Stimulated activated CD4-positive, alpha-beta T cell treated with anti-CD3 and anti-CD28 coated beads, Interleukin-2, amount 100 ng/mL, for 4 hours (primary cell): ENCODE measurements at places on chromosomes 6 and 20.

GRCh38 chr6:87378947-87379346 lies 28.8 kb upstream of the CFAP206 start:
- DNase-seq = no peak

DNA sequence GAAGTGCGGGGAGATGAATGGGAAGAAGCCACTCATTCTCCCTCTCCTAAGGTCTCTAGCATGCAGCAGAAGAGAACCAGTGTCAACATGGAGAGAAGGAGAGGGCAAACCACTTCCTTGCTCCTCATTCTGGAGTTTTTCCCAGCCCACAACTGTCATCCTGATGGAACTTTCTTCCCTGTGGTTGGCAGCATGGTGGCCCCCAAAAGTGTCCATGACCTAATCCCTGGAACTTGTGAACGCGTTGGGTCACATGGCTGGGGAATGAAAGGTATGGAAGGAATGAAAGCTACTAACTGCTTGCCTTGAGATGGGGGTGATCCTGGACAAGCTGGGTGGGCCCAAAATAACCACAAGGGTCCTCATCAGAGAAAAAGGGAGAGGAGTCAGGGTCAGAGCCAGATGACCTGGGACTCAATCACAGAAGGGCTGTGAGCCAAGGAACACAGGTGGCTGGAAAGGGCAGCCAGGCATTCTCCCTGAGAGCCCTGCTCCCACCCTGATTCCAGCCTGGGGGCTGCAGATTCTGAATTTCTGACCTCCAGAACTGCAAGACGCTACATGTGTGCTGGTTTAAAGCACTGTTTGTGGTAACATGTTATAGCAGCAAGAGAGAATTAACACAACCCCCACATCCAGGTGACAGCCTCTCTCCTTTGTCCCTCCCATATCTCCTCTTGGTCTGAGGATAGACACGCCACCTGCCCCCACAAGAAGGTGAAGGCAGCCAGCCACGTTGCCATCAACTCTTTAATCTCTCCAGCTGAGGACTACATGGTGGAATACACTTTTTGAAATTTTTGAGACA lies 63.2 kb downstream of the PYGB start:
- DNase-seq = no peak

DNA sequence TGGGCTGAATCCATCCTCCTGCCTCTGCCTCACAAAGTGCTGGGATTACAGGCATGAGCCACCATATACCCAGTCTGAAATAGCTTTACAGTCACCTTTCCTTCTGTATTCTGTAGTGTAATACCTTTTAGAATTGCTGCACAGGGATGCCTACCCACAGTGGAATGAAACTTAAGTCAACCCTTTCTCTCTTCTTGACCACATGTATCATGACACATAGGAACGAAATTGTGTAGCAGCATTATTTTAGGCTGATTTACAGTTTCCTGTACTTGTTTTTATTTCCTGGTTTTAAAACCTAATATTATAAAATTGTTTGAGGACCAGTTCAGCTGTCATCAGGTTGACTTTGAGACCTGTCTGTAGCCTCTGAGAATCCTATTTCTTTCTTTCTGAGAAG lies 297.8 kb downstream of the ZFAND3 start:
- DNase-seq = no peak

DNA sequence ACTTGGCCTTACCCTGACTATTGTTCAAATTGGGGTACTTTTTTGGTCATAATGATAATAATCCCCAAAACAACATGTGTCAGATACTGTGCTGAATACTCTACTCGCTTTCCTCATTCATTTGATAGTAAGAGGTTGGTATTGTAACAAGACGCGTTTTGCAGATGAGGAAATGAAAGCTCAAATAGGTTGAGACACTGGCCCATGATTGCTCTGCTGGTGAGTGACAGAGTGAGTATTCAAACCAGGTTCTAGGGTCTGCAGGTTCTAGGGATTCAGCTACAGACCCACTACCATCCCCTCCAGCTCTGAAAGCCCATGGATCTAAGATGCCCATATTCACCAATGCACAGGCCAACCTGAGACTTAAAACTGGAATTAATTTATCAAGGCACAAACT lies 1.3 kb upstream of the ENPP4 start:
- DNase-seq = no peak

- DNase-seq = no peak
Measured at GRCh38 chr6:39128106-39128505, 13.1 kb upstream of the SAYSD1 start.

DNA sequence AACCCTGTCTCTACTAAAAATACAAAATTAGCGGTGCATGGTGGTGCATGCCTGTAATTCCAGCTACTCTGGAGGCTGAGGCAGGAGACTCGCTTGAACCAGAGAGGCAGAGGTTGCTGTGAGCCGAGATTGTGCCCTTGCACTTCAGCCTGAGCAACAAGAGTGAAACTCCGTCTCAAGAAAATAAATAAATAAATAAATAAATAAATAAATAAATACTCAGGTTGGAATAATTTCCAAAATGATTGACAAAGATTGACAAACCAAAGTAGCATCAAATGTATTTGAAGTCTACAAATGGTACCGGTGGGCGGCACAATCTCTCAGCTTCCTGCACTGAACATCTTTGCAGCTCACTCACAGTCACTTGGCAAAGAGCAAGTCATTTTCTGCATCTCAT lies 144.1 kb upstream of the NRSN1 start:
- no peak for DNase-seq

DNA sequence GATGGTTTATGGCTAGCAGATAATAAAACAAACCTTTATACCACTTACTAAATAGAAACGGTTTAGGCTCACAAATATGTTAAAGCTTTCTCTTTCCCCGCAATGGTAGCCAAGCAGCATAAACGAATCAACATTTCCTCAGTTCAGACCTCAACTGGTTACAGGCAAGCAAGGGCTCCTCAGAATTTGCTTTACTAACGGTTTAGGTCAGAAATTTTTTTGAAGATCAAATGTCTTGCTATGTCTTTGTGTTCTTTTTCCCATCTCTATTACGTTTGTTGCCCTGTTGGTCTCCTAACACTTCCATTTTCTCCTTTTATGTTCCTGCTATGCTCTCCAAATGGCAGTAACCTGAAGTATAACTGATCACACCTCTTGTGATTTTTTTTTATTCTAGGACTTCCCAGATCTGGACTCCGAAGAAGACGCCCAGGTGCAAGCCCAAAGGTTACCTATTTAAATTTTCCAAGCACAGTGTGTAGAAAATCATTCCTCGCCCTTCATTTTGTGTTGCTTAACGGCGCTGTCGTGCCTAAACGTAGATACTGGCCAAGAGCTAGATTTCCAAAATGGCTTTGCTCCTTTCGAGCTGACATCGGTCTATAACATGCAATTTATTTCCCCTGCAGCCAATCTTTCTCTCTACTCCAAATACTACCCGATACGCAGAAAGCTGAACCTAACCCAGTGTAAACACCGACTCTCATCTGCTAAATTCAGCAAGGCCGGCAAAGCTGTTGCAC lies 717 bp upstream of the ASF1A start:
- DNase-seq = no peak

GRCh38 chr6:33738153-33738552 lies 8.6 kb downstream of the IP6K3 start:
- no peak for DNase-seq

DNA sequence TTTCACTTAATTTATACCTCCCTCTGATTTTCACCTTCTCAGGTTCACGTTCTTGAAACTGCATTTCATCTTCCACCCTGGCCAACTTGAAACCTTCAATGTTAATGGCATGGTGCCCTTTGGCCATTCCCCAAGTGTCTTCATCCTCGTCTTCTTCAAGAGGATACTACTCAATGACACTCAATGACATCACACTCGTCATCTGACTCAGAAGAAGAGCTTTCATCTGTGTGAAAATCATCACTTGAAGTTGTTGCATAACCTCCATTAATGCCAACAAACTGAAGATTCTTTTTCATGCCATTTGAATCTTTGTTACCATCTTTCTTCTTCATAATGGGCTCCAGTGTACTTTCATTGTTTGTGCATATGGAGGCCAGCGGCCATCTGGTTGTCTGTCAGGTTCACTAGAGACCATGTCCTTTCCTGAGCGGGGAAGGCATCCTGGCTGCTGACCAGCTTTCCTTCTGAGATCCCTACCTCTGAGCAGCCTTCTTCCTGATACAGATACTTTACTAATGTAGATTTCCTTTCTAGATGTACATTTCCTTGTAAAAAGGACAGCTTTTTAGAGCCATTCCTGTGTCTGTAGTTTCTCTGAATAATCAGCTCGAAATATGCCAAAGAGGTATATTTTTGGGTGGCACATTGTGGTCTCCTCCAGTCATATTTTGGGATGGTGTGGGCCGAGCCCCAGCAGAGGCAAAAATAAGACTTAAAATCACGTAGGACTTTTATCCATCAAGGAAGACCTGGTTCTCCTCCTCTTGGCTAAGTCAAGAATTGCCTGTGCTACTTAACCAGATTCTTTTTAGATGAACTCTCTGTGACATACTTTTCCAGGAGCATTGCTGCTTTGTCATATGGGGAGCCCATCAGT lies 21.3 kb downstream of the TRMT6 start:
- no peak for DNase-seq

DNA sequence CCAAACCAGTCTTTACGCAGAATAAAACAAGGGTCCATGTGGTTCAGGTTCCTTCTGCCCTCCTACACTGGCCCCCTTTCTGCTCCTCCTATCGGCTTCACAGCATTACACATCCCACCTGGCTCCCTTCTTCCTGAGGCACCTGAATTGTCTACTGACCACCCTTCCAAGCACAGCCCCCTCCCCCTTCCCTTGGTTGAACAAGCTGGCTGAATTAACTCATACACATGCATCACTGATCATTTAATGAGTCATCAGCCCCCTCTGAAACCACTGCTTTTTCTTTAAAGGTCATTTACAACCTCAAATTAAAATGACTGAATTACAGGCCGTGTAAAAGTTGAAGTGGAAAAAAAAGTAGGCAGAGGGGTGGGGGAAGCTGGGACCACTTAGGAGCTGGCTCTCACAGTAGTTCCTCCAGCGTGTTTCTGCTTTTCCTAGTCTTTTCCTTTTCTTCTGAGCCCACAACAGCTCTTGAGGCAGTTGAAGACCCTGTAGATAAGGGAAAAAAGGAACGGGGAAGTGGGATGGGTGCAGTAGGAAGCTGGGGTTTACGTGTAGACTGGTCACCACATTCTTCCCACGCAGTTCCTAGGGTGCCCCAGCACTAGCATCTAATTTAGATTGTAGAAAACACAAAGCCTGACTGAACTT lies 67.6 kb downstream of the FYN start:
- DNase-seq = peak; percentile 46

DNA sequence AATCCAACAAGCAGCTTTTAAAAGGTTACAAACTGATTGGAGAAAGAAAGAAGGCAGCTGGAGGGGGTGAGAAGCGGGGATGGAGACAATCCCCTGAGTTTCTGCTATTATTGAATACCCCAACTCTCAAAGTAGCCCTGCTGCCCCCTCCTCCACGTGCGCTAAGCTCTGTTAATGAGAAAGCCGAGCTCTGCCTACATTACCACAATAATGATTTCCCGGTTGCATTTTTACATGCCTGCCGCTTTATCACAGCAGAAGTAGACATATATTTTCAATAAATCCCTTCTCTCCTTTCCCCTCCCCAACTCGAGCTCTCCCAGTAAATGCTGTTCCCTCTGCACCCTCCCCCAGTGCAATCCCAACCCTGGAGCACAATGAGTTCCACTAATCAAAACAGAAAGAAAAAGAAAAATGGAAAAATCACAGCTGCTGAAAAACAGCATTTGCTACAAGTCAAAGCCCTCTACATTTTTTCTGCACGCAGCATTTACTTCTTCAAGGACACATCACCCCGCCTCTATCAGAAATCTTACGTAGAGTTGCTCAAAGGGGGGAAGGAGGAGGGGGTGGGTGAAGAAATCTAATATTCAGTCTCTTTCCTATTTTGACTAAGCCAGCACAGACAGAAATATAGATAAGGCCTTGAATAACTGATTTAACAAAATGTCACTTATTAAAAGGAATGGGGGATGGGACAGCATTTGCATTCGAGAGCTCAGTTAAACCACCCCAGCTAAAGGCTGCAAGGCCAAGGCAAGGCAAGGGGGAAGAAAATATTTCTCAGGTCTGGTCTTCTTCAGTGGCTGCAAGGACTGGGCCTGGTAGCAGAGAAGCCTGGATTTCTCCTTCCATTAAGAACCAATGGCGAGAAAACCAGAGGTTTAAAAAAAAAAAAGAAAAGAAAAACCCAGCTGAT lies 10.7 kb downstream of the TRERF1 start:
- no peak for DNase-seq

GRCh38 chr6:113530769-113531168 lies 326.4 kb upstream of the MARCKS start:
- DNase-seq = no peak

DNA sequence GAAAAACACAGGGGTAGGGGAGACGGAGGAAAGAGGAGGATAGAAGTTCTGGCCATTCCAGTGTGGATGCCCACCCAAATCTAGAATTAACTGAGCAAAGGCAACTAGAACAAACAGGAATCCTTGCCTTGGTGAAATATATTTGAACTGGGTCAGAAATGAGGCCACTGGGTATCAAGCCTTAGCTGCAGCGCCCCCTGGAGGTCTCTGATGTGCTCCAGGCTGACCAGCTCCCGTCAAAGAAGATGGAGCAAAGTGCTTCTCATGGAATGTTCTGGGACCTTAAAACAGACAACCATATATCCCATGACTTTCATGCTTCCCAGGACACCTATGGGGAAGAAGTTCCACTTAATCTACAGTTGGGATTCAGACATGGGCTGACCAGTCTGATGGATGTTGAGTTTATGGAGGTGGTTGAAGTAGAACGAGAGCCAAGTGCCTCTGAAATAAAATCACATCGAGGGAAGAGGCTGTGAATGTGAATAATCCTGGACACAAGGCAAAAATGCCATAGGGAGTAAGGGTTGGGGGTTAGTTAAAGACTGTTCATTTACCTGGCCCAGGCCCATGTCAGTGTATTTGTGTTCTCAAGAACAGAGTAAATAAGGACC lies 50.4 kb downstream of the HLA-DPB1 start:
- peak; percentile 23 for DNase-seq

- DNase-seq = no peak
Measured at GRCh38 chr20:58583586-58583985, 67.5 kb upstream of the STX16 start.

GRCh38 chr6:98995116-98995515 lies 47.4 kb upstream of the FBXL4 start:
- no peak for DNase-seq

DNA sequence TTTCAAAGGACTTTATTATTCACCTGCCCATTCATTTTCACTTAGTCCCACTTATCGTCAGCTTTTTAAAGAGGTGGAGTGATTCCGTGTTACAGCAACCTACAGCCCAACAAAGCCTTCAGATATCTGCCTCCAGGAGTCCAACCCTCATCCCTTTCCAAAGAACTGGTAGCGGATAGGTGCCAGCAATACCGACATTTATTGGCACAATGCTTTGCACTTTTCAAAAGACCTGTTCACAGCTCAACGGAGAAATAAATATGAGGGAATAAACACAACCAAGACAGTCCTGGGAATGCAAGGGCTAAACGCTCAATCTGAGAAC lies 819 bp upstream of the MTRF1L start:
- DNase-seq = no peak

GRCh38 chr6:113281014-113281413 lies 576.1 kb upstream of the MARCKS start:
- no peak for DNase-seq

DNA sequence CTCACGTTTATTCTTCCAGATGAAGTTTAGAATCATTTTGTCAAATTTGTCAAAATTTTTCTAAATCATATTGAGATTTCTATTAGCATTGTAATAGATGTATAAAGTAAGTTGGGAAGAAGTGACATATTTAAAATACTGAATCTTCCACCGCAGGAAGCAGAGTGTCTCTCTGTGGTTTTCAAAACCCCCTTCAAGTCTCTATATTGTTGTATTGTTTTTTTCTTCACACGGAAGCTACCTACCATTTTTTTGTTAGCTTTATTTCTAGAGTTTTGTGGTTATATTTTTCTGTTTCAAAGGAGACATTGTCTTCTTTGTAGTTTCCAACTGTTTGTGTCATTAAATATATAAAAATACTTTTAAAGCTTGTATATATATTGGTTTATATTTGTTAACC lies 188.6 kb downstream of the ZDHHC14 start:
- DNase-seq = no peak
